ENCODE measurements at places on chromosomes 2 and 18.

- peak; percentile 85 for DNase-seq
Measured at GRCh38 chr2:28594332-28595108, 98.7 kb downstream of the PLB1 start.

- DNase-seq: no peak
Measured at GRCh38 chr2:71778936-71779773, 325.8 kb downstream of the DYSF start.

DNA sequence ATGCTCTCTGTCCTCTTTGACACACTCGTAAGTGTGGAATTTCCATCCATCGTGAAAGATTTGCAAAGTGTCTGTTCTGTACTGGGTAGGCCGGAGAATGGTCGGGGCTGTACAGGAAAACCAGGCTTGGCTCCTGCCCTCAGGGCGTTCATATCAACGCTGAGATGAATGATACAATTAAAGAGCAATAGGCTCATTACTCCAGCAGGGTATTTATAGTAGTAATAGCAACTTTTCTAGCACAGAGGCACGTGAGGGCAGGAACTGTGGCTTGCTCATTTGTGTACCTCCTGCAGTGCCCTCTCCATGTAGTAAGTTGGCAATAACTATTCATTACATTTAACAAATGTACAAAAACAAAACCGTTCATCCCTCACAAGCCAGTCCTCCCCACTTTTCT, 5.3 kb upstream of the NCK2 start:
- DNase-seq: no peak

GRCh38 chr2:206056286-206056685, 29.7 kb downstream of the INO80D start:
- no peak for DNase-seq

GRCh38 chr2:220940646-220941045, 631.5 kb downstream of the EPHA4 start:
- DNase-seq: no peak

GRCh38 chr18:39481281-39481680, 1915.7 kb upstream of the CELF4 start:
- no peak for DNase-seq

DNA sequence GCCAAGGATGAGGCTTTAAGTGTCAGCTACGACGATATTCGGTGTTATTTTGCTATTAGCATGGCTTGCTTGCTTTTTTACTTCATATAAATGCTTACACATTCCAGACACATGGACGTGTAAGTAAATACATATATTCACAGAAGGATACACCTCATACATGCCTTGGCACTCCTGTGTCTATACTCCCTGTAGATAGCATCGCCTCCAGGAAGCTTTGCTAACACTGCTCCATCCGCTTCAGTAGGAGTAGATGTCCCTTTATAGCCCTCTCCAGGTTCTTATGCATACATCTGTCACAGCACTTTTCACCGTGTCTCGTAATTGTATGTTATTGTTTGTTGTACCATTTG, 27.5 kb upstream of the KCTD1 start:
- no peak for DNase-seq

DNA sequence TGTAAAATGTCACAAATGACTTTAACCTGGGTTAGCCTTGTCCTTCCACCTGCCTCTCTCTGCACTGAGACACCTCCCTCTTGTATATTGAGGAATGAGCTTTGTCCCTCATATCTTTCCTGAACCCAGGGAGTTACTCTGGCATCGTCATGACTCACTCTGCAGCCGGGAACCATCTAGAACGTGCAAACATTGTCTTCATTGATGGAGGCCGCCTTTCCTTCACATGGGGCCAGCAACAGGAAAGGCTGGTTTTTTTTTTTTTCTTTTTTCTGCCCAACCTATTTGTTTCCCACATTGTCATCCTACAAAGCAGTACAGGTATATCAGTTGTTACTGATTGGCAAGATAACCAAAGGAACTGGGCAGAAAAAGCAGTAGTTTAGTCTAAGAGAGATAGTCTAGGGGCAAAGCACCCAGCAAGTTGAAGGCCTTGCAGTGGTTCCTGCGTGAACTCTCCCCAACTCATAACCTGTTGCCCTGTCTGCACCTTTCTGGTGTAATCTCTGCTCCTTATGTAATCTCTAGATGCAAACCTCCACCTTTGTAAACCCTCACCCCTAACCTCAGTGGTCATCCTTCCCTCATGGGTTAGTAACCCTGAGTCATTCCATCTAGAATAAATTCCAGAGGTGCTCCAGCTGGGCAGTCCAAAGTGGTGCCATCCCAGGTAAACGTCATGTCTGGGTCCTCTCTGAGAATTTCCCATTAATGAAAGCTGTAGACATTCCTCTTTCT, 38.3 kb downstream of the SLC40A1 start:
- no peak for DNase-seq
